HFFc6 (cell line): ENCODE measurements at places on chromosomes 6 and 20. TPM values are rescaled to one million over a fixed set of nuclear protein-coding genes. Genes with fewer than 3 reads are reported as not detected.

The FERMT1 gene
- total RNA-seq = 6.6 to 11.0 TPM (median 7.7 TPM) in 3 replicates

The RIMS1 gene
- 1.5 to 2.5 TPM (median 2.0 TPM) in 3 replicates for total RNA-seq

The CST7 gene
- total RNA-seq = not detected in 3 replicates

The PTCRA gene
- total RNA-seq = not detected in 3 replicates

The SIRPG gene
- total RNA-seq = not detected in 3 replicates

The GSTA1 gene
- 0.23 to 0.24 TPM in 2 of 3 replicates, not detected in the other for total RNA-seq

The MATN4 gene
- total RNA-seq = not detected in 3 replicates

The HLA-DMA gene
- total RNA-seq = 2.3 to 2.5 TPM (median 2.3 TPM) in 3 replicates

The SLC2A10 gene
- total RNA-seq = 29.6 to 33.4 TPM (median 30.5 TPM) in 3 replicates

The DUSP15 gene
- total RNA-seq = not detected in 3 replicates

The SNAP25 gene
- not detected in 3 replicates for total RNA-seq

The GPLD1 gene
- total RNA-seq = 0.18 to 0.55 TPM (median 0.36 TPM) in 3 replicates

The HCRTR2 gene
- total RNA-seq = not detected in 3 replicates

The TMC2 gene
- not detected in 2 replicates for total RNA-seq

The TMEM30A gene
- total RNA-seq = 154 to 180 TPM (median 158 TPM) in 3 replicates

The RGS17 gene
- 0.10 to 0.24 TPM (median 0.12 TPM) in 3 replicates for total RNA-seq

The TMEM200A gene
- total RNA-seq = 80.6 to 131 TPM (median 90.1 TPM) in 3 replicates

The SKIC2 gene
- 74.4 and 77.1 TPM in 2 replicates for total RNA-seq

The CD24 gene
- total RNA-seq = 0.11 and 0.34 TPM in 2 replicates

The VAPB gene
- total RNA-seq = 48.2 to 57.4 TPM (median 50.8 TPM) in 3 replicates

The C6orf136 gene
- total RNA-seq = 18.7 to 26.1 TPM (median 20.0 TPM) in 3 replicates

The JPH2 gene
- 8.8 to 14.6 TPM (median 10.6 TPM) in 3 replicates for total RNA-seq

The ELOVL5 gene
- 94.3 to 103 TPM (median 96.6 TPM) in 3 replicates for total RNA-seq

The NR2E1 gene
- total RNA-seq = not detected in 3 replicates

The GLP1R gene
- not detected in 3 replicates for total RNA-seq

The LKAAEAR1 gene
- total RNA-seq = not detected in 3 replicates

The HNF4A gene
- not detected in 2 replicates for total RNA-seq

The DNMT3B gene
- 0.78 and 1.3 TPM in 2 replicates for total RNA-seq

The RNF5 gene
- total RNA-seq = 29.7 to 34.8 TPM (median 31.6 TPM) in 3 replicates

The OR2B6 gene
- not detected in 3 replicates for total RNA-seq

The COL21A1 gene
- not detected in 3 replicates for total RNA-seq

The DNAH8 gene
- total RNA-seq = not detected in 3 replicates

The BLCAP gene
- total RNA-seq = 87.7 to 97.9 TPM (median 96.1 TPM) in 3 replicates

The PRKN gene
- not detected in 3 replicates for total RNA-seq

The REM1 gene
- not detected in 2 replicates for total RNA-seq

The FITM2 gene
- 11.3 and 12.8 TPM in 2 replicates for total RNA-seq

The PTK6 gene
- 0.19 TPM in 1 of 3 replicates, not detected in the others for total RNA-seq

The LST1 gene
- total RNA-seq = not detected in 3 replicates

The EFCAB8 gene
- total RNA-seq = not detected in 3 replicates

The BPI gene
- total RNA-seq = not detected in 3 replicates

The C20orf144 gene
- total RNA-seq = 0.12 to 0.17 TPM in 2 of 3 replicates, not detected in the other

The TCP11 gene
- 0.29 to 0.70 TPM (median 0.65 TPM) in 3 replicates for total RNA-seq

The C4A gene
- 2.3 to 2.6 TPM (median 2.5 TPM) in 3 replicates for total RNA-seq

The UNC93A gene
- not detected in 3 replicates for total RNA-seq

The OR2J3 gene
- not detected in 3 replicates for total RNA-seq

The HAO1 gene
- total RNA-seq = not detected in 2 replicates

The GNAS-AS1 gene
- 0.72 to 1.2 TPM (median 1.1 TPM) in 3 replicates for total RNA-seq

The DAAM2 gene
- total RNA-seq = 3.2 to 8.3 TPM (median 4.3 TPM) in 3 replicates
